ENCODE measurements at places on chromosomes 16 and 17.

DNA sequence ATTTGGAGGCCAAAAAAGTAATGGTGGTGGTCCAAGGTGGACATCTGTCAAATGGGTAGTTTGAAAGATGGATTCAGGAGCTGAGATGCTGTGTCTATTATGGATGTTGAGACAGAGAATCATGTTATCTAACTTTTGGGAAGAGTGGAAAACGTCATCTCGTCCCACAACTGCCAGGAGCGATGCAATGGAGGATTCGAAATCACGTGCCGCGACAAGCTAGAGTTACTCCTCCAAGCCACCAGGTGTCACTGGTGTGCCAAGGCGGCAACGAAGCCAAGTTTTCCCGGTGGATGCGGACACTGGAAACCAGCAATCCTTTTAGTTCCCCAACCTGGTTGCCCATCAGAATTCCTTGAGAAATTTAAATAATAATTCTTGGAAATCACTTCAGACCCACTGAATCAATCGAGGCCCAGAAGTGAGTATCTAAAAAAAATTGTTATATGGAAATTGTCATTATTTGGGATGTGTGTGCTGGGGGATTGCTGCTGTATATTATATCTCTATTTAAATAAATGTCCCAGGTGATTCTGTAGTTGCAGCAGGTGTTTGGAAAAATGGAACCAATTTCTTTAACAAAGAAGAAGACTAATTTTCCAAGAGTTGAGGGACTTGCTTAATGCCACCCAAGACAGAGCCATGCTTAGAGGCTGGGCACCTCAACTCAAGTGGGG, 206.1 kb downstream of the HAPSTR1 start:
- DNase-seq: no peak

- no peak for DNase-seq
Measured at GRCh38 chr17:11940904-11941303, 56.4 kb downstream of the ZNF18 start.

- DNase-seq: no peak
Measured at GRCh38 chr16:10981697-10982216, 37.4 kb downstream of the CLEC16A start.

- no peak for DNase-seq
Measured at GRCh38 chr17:32315171-32315570, 26.8 kb downstream of the C17orf75 start.

DNA sequence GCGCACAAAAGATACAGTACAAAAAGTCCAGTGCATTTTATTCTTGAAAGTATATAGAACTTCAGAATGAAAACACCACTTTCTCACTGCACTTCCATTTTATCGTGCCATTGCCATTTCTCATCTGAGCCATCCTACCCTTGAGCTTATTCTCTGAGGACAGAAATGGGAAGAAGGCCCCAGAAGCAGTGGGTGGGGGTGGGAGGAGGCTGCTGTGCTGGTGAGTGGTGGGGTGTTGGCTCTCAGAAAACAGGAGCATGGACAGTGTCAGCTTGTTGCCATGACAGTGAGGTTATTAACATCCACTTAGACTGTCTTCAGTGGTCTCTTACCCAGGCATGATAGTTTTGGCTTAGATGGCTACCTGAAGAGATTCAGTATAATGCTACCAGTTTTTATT, 4.5 kb downstream of the ATMIN start:
- no peak for DNase-seq
